ENCODE measurements at places on chromosomes 13 and 19. TPM values are rescaled to one million over a fixed set of nuclear protein-coding genes. Genes with fewer than 3 reads are reported as not detected.

Gene METTL21C
- 17.9 TPM for polyA plus RNA-seq

Gene CYP4F11
- not detected for polyA plus RNA-seq

Gene ZNF677
- 24.1 TPM for polyA plus RNA-seq

Gene NXNL1
- polyA plus RNA-seq, result not detected

Gene U2AF2
- polyA plus RNA-seq, result 110 TPM

Gene KLK10
- 2.1 TPM for polyA plus RNA-seq

Gene MYBPC2
- polyA plus RNA-seq, result 140 TPM

Gene ZNF417
- polyA plus RNA-seq, result 13.1 TPM

Gene SYNGR4
- not detected for polyA plus RNA-seq

Gene GAPDHS
- not detected for polyA plus RNA-seq

Gene EXOC3L2
- 0.53 TPM for polyA plus RNA-seq

Gene BSPH1
- polyA plus RNA-seq, result not detected

Gene SDHAF1
- polyA plus RNA-seq, result 13.1 TPM

Gene KLK14
- polyA plus RNA-seq, result 0.21 TPM

Gene CGB1
- polyA plus RNA-seq, result not detected

Gene SLC10A2
- not detected for polyA plus RNA-seq

Gene ANGPTL8
- 0.89 TPM for polyA plus RNA-seq

Gene OR4F17
- not detected for polyA plus RNA-seq

Gene PTGIR
- 1.7 TPM for polyA plus RNA-seq

Gene SULT2B1
- polyA plus RNA-seq, result 13.1 TPM

Gene FCAR
- 1.3 TPM for polyA plus RNA-seq

Gene ABCA7
- polyA plus RNA-seq, result 11.7 TPM

Gene CCL25
- polyA plus RNA-seq, result not detected

Gene ZNF667
- polyA plus RNA-seq, result 10.8 TPM

Gene CD37
- 20.6 TPM for polyA plus RNA-seq

Gene GSX1
- not detected for polyA plus RNA-seq

Gene TNPO2
- 63.0 TPM for polyA plus RNA-seq

Gene CCDC122
- polyA plus RNA-seq, result 3.1 TPM

Gene MAB21L1
- 12.2 TPM for polyA plus RNA-seq

Gene CFAP97D2
- not detected for polyA plus RNA-seq

Gene TNFSF13B
- polyA plus RNA-seq, result 2.3 TPM

Gene CCDC70
- not detected for polyA plus RNA-seq

Gene BORA
- polyA plus RNA-seq, result not detected

Gene JUNB
- 36.7 TPM for polyA plus RNA-seq

Gene KLHL1
- polyA plus RNA-seq, result 0.07 TPM

Gene TEX29
- not detected for polyA plus RNA-seq

Gene SIGLEC5
- polyA plus RNA-seq, result not detected

Gene LILRB5
- polyA plus RNA-seq, result 5.5 TPM

Gene CDC42EP5
- polyA plus RNA-seq, result 15.8 TPM

Gene SERPINE3
- 0.24 TPM for polyA plus RNA-seq

Measured in muscle of arm (tissue), 14 donors.